ENCODE measurements at places on chromosomes 1 and 21.

- DNase-seq = no peak
Observed at GRCh38 chr1:201224666-201225370, 34.2 kb downstream of the IGFN1 start.

DNA sequence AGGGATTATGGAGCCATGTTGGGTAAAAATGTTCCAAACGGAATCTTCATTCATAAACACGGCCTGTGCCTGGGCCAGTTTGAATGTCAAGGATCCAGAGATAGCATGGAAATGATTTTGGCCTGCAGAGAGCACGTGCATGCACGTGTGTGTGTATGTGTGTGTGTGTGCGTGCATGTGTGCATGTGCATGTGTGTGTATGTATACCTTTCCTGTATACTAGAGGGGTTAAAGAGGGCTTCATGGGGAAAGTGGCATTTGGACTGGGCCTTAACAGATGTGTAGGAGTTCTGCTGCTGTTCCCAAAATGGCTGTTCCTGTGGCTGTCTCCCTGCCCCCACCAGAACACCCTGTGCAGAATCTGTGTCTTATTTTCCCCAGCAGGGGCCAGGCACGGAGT, 21.7 kb downstream of the TTC39A start:
- no peak for DNase-seq

- DNase-seq = no peak
Observed at GRCh38 chr1:211737115-211738035, 62.0 kb upstream of the NEK2 start.

- no peak for DNase-seq
Observed at GRCh38 chr1:245871915-245872314, 635.2 kb downstream of the SMYD3 start.

DNA sequence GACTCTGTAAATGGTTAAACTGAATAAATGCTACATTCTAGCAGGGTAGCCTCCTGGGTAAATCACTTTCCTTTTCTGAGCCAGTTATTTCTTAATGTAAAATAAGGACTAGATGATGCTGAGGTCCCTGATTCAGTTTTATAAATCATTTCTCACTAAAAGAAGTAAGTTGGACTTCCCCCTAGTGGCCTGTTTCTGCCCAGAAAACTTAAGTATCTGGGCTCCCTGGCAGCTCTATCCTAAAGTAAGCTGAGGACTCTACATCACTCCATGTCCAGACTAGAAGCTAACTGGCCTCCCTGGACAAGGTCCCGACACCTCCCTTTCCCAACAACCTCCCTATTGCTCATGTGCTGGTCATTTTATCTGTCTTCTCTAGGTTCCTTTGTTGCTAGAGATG, 3.0 kb downstream of the GPN2 start:
- no peak for DNase-seq

DNA sequence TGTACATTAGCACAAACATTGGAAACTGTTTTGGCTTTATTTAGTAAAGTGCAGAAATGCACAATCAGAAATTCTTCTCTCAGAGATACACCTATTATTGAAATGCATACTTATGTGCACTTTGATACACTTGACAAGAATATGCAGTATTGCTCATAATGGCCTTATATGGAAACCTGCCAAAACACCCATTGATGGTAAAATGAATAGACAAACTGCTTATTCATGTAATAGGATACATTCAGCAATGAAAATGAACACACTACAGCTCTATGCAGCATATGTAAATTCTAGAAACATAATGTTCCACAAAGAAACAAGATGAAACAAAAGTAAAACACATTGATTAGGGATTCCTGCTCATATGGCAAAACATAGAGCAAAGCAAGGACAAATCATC, 223.9 kb downstream of the S1PR1 start:
- no peak for DNase-seq

DNA sequence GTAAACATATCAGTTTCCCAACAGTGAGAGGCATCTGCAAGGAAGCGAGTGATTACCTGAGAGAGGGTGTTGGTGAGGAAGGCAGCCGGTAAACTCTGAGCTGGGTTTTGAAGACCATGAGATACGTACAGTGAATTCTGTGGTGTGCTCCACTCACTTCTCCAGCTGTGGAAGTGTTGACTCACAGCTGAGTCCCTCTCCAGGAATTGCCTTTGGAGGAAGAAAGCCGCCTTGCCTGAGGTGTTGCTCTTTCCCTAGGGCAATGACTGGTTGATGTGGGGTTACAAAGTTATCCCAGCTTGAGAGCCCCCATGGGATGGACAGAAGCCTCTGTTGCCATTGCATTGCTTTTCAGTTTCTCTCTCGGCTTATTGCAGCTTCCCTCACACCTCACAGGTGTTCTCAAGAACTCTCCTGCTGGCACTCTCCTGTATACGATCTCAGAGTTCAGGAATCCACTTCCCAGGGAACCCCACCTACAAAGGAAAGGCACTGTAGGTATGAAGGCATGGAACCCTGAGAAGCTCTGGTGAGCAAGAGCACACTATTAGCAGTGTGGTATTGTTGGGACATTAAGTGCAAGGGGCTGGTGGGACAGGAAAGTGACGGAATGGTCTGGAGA, 10.8 kb downstream of the NHLH1 start:
- DNase-seq = no peak
